ENCODE measurements at places on chromosomes 4 and X. TPM values are rescaled to one million over a fixed set of nuclear protein-coding genes. Genes with fewer than 3 reads are reported as not detected.

CENPE gene
- 26.9 TPM for total RNA-seq

GRCh38 chrX:104864296-104864695 lies 298.3 kb downstream of the IL1RAPL2 start:
- no peak for DNase-seq

GRCh38 chrX:110954428-110955100 lies 141.4 kb upstream of the PAK3 start:
- DNase-seq, result peak; percentile 57

DNA sequence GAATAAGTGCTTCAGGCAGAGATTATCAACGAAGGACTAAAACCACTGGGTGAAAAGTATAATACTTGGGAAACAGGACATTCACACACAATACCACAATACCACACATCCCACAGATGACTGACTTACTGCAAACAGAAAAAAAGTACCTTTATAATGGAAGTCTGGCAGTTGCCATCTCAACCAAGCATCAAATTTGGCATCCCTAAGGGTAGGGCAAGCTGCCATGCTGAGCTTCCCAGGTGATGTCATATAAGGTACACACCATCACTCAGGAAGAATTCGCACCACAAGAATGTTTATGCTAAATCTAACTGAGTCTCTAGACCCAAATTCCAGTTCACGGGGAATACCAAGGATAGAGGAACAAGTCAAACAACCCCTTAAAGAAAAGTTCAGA lies 9.1 kb downstream of the QDPR start:
- no peak for DNase-seq

EXOC1 gene
- total RNA-seq, result 62.6 TPM

All from fibroblast of the aortic adventitia (primary cell).